ENCODE measurements at places on chromosomes 7 and 10.

DNA sequence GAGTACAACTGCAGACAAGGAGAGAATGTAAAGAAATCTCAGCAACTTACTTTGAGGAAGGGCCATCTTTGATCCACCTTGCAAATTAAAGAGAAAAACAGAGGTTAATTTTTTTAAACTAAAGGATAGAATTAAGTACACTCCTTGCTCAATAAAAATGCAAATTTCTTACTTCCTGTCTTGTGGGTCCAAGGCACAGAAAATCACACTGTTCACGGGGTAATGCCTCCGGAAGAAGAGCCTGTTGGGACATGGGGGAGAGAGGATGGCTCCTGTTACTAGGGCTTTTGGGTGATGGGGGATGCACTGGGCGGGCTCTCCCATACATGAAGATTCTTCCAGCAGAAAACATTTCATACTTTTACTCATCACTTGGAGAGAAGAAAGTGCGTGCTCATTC is 301.8 kb downstream of the TNS3 start:
- DNase-seq, result no peak

DNA sequence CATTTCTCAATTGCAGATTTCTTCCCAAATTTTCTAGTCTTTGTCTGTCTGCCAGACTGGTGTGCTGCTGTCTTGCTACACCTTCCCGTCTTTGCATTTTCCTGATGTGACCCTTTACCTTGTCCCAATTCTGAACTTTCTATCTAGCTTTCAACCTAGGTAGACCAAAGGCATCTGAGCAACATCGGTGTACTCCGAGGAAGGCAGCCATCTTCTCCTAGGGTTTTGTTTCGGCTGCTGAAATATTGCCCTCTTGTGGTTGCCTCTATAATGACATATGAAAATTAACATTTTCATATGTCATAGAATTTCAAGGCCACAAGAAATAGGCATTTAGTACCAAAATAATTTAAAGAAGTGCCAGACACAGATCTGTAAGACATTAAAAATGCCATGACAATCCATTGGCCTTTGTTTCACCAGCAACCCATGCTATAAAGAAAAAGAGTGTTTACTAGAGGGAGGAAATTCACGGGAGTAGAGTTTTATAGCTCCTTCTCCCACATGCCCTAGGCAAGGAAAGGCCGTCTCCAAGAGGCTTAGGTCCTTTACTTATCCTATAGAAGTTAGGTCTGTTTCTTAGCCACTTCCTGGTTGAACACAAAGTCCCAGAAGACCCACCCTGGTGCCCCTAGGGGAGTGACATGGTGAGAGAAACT is 23.4 kb downstream of the OR9A2 start:
- DNase-seq, result no peak

GRCh38 chr10:29850371-29850770 is 209.0 kb downstream of the JCAD start:
- no peak for DNase-seq

DNA sequence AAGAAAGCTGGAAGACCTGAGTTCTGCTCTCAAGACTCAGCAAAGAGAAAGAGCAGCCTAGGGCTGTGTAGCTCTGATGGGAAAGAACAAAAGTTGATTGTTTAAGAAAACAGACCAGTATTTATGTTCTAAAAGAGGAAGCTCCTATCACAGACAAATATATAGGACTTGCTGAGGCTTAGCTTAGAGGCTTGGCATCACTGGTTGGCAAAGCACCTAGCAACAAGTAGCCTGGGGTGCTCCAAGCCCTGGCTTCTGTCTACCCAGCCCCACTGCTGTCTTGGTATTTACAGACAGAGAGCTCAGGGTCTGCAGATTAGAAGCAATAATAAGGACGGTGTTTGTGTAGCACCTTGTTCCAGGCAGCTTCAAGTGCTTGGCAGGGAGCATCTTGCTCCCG is 36.9 kb upstream of the CCDC3 start:
- DNase-seq, result no peak

DNA sequence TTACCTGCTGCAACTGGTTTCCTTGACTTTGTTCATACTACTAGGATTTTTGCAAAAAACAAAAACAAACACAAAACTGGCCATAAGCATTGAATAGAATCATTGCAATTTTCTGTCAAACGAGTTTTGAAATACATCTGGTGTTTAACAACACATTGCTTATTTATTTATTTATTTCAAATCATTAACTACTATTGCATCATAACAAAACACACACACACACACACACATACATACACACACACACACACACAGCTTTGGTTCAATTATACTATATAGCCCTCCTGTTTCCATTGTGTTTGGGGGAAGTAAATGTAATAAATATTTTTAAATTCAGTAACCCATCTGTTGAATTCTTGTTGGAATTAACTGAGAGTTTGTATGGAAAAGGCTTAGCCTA is 43.8 kb downstream of the NRG3 start:
- no peak for DNase-seq

- no peak for DNase-seq
These were observed 259.7 kb upstream of the FERD3L start for GRCh38 chr7:19404912-19405329.

Data from posterior vena cava (tissue), 2 donors.